NCI-H1092 (cell line): ENCODE measurements at places on chromosomes 2 and 18.

DNA sequence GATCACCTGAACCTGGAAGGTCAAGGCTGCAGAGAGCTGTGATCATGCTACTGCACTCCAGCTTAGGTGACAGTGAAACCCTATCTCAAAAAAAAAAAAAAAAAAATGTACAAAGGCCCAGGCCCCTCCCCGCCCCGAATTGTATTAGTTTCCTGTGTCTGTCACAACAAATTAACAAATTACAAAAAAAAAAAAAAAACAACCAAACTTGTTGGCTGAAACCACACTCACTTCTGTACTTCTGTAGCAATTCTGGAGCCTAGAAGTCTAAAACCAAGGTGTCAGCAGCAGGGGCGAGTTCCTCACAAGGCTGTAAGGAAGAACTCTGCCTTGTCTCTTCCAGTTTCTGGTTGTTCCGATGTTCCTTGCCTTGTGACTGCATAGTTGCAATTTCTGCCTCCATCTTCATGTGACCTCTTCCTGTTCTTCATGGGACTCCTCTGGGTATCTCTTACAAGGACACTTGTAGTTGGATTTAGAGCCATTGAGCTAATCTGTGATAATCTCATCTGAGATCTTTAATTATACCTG lies 100.8 kb upstream of the ZSWIM2 start:
- DNase-seq = no peak

GRCh38 chr2:42876326-42876751 lies 84.0 kb upstream of the HAAO start:
- DNase-seq = no peak

DNA sequence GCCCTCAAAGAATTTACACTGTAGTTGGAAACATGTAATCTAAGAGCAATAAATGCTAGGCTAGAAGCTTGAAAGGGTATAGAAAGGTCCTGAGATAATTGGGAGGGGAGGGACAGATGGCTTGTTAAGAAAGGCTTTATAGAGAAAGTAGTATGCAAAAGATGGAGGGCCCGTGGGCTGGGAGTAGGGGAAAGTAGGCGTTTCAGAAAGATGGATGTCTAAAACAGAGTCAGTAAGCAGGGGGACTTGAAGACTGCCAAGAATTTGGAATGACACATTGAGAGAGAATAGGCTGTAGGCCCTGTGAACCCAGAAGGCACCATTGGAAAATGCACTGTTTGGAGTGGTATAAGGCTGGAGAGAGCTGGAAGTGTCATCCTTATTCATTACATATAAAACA lies 822 bp downstream of the PSMG2 start:
- no peak for DNase-seq

DNA sequence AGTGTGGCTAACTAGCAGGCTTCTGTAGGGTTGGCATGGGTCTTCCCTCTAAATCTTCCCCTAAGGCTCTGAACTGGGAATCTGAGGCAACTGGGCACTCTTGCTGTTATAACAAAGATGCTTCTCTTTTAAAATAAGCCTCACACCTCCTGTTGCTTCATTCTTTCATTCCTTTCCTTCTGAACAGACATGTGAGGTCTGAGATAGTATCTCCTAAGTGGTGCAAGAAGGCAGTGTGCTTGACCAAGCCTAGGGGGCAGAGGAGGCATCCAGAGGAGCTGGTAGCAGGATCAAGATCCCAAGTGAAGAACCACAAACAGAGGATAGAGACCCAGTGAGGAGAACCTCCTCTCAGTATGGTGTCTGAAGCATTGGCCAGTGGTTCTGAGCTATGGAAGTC lies 90.9 kb downstream of the TTC27 start:
- no peak for DNase-seq

GRCh38 chr2:150468350-150468960 lies 19.0 kb downstream of the RND3 start:
- DNase-seq = no peak

GRCh38 chr2:207408086-207408794 lies 121.5 kb upstream of the CREB1 start:
- peak; percentile 96 for DNase-seq

DNA sequence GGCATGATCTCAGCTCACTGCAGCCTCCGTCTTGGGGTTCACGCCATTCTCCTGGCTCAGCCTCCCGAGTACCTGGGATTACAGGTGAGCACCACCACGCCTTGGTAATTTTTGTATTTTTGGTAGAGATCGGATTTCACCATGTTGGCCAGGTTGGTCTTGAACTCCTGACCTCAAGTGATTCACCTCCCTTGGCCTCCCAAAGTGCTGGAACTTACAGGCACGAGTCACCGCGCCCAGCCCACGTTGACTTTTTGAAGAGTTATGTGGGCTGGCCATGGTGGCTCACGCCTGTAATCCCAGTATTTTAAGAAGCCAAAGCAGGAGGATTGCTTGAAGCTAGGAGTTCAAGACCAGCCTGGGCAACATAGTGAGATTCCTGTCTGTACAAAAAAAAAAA lies 20.8 kb downstream of the CCL20 start:
- no peak for DNase-seq

DNA sequence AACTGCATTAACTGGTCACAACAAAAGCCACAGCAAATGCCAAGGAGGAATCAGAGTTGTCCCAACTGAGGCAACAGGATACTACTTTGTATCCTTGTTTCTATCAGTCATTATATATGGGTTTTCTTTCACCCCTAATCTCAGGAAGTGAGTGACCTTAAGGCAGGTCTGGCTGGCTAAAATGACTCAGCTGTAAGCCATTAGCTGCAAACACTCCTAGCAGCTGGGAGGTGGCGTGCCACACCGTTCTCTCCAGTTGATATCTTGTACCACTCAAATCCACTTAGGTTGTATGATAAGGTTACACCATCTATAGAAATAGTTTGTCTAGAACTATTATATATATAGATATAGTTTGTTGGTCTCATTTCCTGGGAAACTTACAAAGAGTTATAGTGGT lies 171.1 kb upstream of the MC4R start:
- no peak for DNase-seq

DNA sequence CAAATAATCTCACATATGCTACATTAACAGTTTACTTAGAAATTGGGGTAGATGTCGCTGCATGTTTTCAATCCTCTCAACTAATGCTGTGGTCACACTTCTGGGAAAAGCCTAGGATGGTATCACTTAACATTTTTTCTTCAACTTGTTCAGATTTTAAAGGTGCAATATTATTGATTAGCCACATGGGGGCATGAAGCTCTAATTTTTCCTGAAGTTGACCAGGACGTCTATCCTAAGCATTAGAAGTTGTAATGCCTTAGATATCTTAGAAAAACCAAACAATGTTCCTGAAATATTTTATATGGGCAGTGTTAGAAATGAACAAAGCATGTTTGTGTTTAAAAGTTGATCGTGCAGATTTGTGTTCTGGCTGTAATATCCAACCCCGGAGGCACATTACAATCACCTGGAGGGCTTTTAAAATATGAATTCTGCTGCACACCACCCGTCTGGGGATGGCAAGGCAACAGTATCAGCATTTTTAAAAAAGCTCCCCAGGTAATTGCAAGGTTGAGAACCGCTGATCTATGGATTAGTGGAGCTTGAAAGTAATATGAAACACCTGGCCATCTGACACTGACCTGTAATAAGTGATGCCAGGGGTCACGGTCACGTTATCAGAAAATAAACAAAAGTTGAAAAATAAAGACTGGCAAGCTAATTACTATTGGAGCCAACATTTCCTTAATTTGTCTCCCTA lies 100.5 kb upstream of the LMAN1 start:
- no peak for DNase-seq

DNA sequence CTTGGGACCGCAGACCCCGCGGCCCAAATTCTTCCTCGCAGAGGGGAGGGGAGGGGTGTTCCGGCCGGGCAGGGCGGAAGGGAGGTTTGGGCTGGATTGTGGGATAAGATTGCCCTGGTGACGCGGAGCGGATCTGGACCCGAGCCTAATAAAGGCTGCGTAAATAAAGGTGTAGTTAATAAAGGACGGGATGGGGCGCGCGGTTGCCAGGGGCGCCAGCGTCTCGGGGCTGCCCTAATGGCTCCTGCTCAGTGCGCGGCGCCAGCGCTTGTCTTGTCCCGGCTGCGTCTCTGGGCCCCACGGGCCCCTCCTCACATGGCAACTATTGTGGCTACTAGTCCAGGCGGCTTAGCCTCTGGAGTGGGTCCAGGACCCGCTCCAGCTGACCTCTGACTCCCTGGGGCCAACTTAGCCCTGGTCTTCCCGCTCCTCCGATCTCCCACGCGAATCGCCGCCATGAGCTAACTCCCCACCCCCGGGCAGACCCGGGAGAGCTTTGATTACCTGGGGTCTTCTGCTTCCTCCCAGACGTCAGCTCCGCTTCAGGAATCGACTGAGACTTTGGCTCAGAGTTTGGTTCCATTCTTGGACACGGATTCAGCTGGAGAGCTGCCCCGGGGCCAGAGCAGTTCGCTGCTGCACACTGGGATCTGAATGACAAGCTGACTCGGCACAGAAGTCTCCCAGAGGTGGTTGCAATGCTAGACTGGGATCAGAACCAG lies 36.5 kb downstream of the SLC25A52 start:
- no peak for DNase-seq
